ENCODE measurements at places on chromosomes 3 and 15.
A peak's percentile ranks its signal among the peaks of the same experiment; 100 is the strongest.

GRCh38 chr3:35927441-35927840, 288.1 kb downstream of the ARPP21 start:
- DNase-seq: no peak

DNA sequence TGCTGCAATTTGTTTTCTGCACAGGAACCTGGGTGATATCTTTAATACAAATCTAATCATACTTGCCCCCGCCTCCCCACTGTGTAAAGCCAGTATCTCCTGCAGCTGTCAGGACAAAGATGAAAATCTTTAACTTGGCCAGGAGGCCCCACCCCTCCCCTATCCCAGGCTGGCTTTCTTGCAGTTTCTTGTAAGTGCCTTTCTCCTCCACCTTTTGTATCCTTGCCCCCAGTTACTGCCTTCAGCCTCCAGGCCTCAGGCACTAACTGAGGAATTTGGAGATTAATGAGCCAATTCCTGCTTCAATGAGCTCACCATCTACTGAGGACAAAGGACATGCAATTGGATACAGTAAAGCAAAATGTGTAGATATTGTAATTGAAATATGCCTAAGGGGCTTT, 6.5 kb downstream of the GCSAM start:
- peak; percentile 34 for DNase-seq

GRCh38 chr3:191363221-191363620, 32.9 kb upstream of the UTS2B start:
- no peak for DNase-seq

DNA sequence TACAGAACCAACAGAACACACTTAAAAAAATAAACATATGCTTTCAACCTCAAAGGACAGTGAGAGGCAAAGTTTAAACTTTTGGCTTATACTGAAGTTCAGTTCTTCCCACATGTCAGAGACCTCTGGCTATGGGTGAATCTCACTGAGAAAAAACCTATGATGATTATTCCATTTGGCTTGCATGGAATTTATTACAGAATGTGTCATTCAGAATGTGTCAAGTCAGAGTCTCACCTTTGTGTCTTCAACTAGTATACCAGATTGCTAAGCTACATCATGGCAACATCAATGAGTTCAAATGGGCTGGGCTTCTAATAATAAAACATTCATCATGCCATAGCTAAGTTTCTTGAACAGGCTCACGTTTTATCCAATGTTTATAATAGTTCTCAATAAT, 987.0 kb downstream of the NTRK3 start:
- no peak for DNase-seq

DNA sequence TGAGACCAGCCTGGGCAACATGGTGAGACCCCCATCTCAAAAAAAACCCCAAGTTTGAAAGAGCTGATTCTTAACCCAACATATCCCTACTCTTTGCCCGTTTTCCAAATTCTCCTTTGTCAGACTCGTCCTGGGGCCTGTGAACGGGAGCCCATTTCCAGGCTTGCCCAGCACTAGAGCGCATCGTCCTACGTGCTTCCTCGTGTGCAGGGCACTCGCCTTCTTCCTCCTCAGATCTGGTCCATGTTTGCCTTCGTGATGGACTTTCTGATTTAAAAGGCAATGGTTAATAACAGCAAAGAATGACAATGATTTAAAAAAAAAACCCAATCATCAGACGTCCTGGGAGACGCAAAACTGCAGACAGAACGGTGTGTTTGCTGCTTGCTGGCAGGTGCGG, 10.1 kb downstream of the MELTF start:
- no peak for DNase-seq

- peak; percentile 25 for DNase-seq
Measured at GRCh38 chr3:169150920-169151319, 512.6 kb downstream of the MECOM start.

DNA sequence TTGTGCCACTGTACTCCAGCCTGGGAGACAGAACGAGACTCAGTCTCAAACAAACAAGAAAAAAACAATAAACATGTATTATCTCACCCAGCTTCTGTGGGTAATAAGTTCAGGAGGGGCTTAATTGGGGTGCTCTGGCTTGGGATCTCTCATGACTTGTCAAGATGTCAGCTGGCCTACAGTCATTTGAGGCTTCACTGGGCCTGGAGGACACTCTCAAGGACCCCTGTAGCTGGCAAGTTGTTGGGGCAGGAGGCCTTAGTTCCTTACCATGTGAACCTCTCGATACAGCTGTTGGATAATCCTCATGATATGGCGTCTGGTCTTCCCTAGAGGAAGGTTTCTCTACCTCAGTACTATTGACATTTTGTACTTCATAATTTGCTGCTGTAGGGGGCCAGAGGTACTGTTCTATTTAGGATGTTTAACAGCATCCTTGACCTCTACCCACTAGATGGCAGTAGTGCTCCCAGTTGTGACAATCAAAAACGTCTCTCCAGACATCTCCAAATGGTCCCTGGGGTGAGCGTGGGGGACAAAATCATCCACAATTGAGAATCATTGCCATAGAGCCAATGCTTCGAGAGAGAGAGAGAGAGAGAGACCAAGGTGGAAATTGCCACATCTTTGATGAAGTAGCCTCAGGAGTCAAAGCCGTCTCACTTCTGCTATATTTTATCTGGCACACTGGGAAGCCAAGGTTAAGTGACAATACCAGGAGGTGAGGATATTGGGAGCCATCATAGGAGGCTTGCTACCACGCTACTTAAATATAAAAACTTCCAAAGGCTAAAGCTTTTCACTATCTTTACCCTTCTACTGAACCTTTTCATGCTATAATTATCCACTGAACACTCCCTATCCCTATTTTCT, 23.9 kb upstream of the SLTM start:
- DNase-seq: peak; percentile 67

GRCh38 chr15:68774120-68774519, 46.6 kb downstream of the ANP32A start:
- DNase-seq: no peak

GRCh38 chr3:116186049-116186448, 259.2 kb downstream of the LSAMP start:
- no peak for DNase-seq

DNA sequence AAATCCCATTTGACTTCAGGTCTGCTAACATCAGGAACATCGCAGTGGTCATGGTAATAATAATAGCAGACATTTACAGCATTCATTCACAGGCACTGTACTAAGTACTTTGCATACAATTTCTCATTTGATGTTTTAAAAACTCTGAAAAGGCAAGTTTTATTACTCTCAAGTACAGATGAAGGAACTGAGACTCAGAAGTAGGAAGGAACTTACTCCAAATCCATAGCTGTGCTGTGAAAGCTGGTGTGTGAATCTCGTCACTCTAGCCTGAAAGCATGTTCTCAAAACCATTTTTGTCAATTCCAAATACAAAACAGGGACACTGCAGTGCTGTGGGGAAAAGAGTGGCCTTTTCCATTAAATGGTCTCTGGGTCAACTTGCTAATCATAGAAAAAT, 179.9 kb downstream of the FAM43A start:
- no peak for DNase-seq

GRCh38 chr3:24182756-24183155, 237.7 kb downstream of the NR1D2 start:
- no peak for DNase-seq

GRCh38 chr3:191444569-191444968, 16.4 kb upstream of the PYDC2 start:
- no peak for DNase-seq

GRCh38 chr3:131107637-131108433, 81.2 kb downstream of the NEK11 start:
- no peak for DNase-seq

GRCh38 chr15:79003301-79003700, 58.5 kb upstream of the CTSH start:
- no peak for DNase-seq

DNA sequence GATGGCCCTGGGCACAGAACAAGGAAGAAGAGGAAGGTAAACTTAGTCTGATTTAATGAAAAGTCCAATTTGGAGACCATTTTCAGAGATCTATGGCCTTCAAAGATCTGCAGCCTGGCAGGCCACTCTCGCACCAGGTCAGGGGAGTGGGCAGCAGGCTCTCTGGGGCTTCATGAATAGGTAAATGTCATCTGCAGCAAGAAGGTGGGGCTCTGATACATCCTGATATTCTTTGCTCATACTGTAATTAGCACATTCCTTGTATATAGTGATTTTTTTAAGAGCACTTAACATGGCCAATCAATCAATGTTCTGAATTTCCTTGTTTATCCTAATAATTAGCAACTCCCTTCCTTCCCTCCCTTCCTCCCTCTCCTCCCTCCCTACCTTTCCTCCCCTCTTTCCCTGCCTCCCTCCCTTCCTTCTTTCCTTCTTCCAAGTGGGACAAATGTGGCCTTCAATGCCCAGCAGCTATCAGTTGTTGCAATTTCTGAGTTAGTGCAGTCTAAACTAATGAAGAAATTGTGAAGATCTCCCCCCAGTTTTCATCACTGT, 86.0 kb upstream of the LIMD1 start:
- no peak for DNase-seq

DNA sequence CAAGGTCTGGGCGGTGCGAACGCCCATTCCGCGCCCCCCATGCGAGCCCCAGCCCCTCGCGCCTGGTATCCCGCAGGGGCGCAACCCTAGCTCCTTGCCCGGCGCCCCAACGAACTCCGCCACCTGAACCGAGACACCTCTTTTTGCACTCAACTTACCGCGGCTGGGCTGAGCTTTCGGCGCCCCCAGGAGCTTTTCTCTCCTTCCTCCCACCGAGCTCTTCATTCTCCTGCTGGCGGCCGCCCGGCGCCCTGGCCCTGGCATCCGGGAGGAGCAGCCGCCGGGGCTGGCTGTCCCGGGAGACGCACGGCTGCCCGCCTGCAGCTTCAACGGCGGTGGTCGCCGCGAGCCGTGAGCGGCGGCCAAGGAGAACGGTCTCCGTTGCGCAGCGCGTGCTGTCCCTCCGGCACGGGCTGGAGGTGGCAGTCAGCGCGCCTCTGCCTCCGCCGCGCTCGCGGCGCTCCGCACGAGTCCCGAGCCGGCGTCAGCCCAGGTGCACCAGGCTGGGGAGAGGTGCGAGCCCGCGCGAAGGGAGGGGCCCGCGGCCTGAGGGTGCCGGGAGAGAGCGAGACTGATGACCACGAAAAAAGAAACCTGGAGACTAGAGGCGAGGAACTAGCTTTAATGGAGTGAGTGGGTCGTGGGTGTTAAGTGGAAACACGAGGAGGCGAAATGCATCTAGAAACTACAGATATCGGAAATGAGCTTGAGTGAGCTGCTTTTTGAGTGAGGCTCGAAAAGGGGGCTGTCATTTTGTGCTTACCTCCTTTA, 621.5 kb upstream of the ZNF385D start:
- no peak for DNase-seq

All from fibroblast of the aortic adventitia (primary cell).